KBM-7 (cell line): ENCODE measurements at places on chromosomes 2 and 18.

- DNase-seq, result peak; percentile 24
Observed at GRCh38 chr2:36889795-36890194, 76.5 kb downstream of the STRN start.

GRCh38 chr2:136179602-136179975 is 61.6 kb upstream of the CXCR4 start:
- no peak for DNase-seq

DNA sequence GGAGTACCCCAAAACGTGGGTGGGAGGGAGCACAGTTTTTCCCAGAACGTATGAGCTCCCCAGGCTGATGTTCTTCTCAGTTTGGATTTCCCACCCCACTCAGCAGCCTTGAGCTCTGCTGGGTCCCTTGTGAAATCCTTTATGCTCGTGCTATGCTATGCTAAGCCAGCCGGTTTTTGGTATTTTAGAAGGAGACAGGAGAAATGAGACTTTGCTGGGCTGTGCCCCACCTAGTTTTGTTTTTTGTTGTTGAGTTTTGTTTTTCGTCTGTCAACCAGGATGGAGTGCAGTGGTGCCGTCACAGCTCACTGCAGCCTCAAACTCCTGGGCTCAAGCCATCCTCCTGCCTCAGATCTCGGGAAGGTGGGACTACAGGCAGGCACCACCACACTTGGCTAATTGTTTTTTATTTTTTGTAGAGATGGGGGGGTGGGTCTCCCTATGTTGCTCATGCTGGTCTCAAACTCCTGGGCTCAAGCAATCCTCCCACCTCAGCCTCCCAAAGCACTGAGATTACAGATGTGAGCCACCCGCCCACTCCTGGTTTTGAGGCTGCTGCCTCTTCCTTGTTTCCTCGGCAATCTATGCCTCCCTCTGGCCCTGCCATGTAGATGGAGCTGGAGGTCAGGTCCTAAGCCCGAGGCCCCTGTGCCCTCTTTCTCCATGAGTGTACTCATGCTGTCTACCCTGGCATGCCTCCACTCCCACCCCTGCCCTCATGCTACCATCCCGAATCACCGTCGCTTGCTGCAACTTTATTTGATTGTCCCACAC is 17.5 kb upstream of the MGAT4A start:
- DNase-seq, result no peak

GRCh38 chr2:31523871-31524492 is 56.8 kb downstream of the SRD5A2 start:
- DNase-seq, result peak; percentile 65

GRCh38 chr2:95179451-95179850 is 13.8 kb downstream of the ZNF2 start:
- no peak for DNase-seq

GRCh38 chr2:191929288-191929687 is 82.4 kb upstream of the CAVIN2 start:
- DNase-seq, result no peak

DNA sequence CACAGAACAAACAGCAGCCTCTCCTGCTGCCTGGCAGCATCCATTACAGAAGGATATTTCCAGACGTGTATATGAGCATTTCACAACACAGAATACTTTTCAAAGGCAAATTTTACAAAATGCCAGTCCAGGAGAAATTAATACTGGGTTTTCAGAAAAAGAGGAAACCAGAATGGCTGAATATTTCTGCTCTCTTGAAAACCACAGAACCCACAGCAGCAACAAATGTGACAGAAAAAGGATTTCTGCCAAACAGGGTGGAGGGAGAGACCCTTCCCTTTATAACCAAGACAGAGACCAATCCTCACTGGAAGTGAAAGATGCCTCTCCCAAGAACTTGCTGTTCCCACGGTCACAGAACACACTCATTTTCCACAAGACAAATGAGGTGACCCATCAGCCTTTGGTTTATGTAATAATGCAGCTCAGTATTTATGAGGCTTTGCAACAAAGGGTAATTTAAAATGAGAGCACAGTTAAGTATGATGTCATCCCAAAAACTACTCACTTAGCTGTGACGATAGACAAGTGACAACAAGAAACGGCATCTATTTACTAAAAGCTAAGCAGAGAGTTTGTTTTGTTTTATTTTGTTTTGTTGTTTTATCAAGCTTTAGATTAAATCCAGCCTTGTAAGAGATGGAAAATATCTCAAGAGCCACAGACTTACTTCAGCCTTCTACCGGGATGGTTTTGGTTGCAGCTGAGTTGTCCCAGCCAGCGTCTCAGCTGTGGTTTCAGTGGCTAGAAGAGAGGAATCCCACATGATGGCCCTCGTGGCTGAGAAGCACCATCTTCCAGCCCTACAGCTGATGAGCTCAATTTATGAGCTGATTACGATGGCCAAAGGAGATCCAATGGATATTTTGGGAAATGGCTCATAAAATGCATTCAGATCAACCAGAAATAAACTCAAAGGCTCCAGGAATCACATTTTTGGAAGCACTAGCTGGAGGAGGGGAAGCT is 249.3 kb upstream of the AGAP1 start:
- DNase-seq, result peak; percentile 45

- DNase-seq, result no peak
Observed at GRCh38 chr2:133726973-133727372, 158.7 kb upstream of the NCKAP5 start.

- no peak for DNase-seq
Observed at GRCh38 chr2:31378389-31378788, 36.2 kb downstream of the XDH start.

DNA sequence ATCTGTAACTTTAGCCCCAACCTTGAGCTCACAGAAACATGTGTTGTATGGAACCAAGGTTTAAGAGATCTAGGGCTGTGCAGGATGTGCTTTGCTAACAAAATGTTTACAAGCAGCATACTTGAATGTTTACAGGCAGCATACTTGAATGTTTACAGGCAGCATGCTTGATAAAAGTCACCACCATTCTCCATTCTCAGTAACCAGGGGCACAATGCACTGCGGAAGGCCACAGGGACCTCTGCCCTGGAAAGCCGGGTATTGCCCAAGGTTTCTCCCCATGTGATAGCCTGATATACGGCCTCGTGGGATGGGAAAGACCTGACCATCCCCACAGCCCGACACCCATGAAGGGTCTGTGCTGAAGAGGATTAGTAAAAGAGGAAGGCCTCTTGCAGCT is 52.4 kb downstream of the LONRF2 start:
- no peak for DNase-seq

GRCh38 chr2:202932425-202933138 is 20.5 kb downstream of the CARF start:
- DNase-seq, result no peak

DNA sequence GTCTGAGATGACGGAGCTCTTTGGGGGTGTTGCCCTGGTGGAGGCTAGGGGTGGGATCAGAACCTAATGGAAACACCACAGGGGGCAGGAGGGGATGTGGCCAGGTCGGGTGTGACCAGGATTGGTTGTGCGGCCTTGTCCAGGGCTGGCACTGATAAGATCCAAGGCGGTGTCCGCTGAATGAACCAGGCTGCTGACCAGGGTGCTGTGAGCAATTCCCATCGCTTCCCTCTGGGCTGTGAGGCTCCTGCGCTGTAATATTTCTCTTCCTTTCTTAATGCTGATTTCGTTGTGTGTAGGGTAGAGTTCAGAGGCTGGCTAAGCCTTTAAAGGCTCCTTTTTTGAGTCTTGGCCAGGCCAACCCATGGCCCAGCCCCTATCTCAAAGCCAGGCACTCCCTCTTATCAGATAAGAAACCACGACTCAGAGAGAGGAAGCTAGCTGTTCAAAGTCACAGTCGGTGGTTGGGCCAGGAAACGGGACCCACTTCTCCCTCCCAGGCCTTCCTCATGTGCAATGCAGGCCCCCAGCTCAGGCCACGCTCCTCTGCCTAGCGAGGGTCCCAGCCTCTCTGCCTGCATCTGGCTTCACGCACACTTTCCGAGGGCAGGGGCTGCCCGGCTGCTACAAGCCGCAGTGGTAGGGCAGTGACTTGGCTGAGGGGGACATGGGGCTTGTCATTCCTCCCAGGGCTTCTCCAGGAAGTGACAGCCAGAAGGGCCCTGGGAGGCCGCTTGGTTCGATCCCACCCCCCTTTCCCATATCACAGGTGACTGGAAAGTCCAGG is 26.0 kb upstream of the FOSL2 start:
- peak; percentile 97 for DNase-seq

DNA sequence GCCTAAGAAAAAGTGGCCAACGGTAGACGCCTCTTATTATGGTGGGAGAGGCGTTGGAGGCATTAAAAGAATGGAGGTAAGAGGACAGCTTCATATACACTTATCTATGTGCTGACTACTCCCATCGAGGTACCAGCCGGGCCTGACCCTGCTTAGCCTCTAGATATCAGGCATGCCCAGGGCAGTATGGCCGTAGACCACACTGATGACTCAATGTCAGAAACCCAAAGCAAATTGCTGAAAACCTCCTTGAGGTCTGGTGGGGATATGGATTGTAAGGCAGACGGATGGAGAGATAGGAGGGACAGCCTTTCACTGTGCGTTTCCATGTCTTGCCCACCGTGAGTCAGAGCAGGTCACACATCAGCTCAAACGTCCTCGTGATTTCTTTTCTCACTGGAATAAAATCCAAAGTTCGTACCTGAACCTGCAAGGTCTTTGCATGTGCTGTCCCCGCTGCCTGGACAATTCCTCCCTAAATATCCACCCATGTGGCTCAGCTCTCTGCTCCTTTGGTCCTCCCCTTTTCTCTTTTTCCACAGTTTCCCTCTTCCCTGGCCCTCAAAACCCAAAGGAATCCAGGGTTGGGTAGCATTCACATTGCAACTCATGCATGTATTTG is 168.9 kb downstream of the ANTXR1 start:
- DNase-seq, result peak; percentile 49

GRCh38 chr2:32742376-32742775 is 114.5 kb downstream of the TTC27 start:
- no peak for DNase-seq

DNA sequence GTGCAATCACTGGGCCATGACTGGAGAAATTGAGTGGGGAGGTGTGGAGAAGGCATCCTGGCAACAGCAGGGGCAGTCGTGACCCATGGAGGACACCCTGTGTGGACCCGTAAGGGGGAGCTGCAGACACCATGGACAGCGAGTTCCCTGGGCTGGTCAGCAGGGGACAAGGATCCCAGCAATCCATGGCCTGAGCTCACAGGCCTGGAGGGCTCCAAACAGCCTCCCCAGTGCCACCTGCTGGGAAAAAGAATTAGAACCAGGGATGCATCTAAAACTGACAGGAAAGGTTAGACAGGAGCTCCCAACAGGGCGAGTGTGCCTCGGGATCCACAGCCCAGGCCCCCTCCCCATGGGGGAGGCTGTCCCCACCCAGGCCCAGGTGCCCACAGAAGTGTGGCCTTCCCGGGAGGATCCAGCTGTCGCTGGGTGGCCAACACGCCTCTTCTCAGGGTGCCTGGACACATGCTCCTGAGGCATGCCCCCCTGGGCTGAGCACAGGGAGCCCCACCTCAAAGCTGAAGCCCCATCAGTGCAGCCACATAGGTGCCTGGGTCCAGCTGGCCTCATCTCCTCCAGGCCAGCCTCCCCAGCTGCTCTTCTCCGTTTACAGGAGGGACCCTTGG is 20.5 kb upstream of the KIF1A start:
- DNase-seq, result peak; percentile 41

DNA sequence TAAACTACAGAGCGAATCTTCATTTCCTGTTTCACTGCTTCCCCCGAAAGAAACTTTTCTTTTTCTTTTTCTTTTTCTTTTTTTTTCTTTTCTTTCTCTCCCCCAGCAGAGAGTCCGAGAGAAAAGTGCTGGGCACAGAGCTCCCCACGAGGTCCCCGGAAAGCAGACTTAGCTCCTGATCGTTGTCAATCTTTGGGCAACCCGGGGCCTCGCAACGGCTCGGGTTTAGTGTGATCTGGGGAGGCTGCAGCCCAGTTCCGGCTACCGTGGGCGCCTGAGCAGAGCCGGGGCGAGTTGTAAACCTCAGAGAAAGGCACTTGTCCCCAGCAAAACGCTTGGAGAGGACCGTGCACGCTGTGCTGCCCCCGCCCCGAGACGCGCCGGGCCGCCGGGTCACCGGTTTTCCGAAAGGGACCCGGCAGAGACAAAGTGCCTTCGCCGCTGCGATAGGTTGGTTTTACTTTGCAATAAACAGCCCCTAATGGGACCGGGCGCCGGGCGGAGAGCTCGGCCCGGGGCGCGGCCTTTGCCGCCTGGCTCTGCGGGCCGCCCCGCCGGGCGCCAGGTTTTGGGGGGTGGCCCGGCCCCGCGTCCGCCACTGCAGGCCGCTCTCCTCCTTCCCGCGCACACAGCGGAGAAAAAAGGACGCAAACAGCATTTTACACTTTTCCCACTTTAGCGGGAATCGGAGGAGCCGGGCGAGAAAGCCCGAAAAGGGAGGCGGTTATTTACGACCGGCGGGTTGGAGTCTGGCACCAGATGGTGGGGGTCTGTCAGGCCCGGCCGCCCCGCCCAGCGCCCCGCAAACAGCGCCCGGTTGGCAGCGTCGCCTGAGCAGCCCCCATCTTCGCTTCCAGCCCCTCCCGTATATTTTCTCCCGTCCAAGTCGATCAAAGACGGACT is 136.0 kb downstream of the INSIG2 start:
- peak; percentile 38 for DNase-seq

GRCh38 chr2:188765522-188766470 is 208.4 kb upstream of the COL3A1 start:
- DNase-seq, result no peak

DNA sequence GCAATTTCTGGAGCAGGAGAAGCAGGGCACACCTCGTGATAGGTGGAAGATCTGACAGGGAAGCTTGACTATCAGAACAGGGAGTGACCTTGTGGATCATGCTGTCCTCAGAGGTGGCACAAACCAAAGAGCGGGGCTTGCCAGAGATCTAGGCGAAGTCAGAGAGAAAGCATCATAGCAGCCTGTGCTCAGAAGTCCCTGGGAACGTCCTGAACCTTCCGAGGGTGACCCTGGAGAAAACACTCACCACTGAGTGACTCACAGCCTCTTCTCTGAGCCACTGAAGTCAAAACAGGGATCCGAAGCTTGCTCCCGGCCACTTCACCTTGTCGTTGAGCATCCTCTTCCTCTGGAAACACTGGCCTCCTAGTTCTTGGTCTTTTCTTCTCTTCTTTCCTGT is 56.7 kb downstream of the IL1R2 start:
- no peak for DNase-seq
